ENCODE measurements at places on chromosomes 3 and 15.

DNA sequence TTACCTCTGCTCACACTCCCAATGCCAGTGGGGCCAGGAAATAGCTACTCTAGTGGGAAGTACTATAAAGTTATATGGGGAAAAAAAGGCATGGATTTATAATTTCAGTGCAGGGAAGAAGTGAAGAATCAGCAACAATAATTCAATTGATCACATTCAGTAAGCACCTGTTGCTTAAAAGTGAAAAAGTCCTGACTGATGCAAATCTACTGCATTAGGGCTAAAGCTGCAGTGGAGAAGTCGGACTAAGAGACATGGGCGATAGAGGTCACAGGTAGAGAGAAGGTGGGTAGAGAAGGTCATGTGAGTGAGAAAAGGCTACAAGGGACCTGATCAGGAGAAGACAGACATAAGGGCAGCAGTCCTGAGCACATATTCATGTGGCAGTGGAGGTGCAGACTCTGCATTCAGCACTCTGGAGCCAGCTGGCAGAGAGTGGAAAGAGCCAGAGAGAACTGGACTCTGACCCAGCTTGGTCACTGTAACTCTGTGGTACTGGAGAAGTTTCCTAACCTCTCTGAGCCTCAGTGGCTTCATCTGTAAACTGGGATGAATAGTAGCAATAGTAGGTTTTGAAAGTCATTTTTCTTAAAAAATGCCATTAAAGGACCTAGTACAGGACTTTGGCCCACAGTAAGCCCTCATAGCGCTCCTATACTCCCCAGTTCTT lies 17.6 kb upstream of the BCL2A1 start:
- no peak for DNase-seq

DNA sequence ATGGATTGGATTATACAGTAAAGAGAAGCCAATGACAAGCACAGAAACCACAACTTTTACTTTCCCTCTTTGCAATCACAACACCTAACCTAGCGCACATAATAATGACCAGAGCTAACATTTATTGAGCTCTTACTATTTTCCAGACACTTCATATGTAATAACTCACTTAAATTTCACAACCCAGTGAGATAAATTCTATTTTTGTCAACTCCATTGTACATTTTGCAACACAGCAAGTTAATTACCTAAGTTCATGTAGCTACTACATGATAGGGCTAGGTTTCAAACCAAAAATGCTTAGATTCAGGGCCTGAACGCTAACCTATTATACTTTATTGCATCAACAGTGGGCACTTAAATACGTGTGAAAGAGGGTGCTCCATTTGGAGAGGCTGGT lies 89.5 kb downstream of the GADL1 start:
- DNase-seq: no peak

DNA sequence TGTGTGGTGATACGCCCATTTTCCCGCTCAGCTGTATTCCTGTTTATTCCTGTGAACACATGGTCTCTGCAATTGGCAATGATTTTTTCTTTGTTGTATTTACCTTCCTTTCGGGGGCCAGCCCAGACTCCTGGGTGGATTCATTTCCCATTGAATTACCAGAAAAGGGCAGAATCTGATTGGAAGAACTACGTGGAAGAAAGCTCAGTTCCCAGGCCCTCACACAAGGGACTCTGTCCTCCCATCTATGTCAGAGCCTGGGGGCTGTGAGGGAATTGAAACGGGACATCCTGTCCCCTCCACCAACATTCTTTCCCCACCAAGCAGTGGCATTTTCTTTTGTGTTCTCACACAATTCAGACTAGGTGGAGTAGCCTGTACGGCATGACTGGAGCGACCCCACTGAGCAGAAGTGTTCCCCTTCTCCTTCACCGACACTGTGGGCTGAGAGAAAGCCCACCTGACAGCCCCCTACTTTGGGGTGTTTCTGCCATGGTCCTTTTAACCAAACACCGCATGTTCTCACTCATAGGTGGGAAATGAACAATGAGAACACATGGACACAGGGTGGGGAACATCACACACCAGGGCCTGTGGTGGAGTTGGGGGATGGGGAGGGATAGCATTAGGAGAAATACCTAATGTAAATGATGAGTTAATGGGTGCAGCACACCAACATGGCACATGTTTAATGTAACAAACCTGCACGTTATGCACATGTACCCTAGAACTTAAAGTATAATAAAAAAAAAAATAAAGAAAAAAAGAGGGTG lies 32.1 kb upstream of the RFTN1 start:
- DNase-seq: no peak

- no peak for DNase-seq
Measured at GRCh38 chr3:183265834-183266417, 12.9 kb downstream of the B3GNT5 start.

- DNase-seq: no peak
Measured at GRCh38 chr3:55895897-55896566, 408.9 kb upstream of the WNT5A start.

All from NCI-H1048 (cell line).